ENCODE measurements at places on chromosomes 3 and 15.

- DNase-seq = no peak
Measured at GRCh38 chr15:93826790-93827189, 404.6 kb upstream of the MCTP2 start.

DNA sequence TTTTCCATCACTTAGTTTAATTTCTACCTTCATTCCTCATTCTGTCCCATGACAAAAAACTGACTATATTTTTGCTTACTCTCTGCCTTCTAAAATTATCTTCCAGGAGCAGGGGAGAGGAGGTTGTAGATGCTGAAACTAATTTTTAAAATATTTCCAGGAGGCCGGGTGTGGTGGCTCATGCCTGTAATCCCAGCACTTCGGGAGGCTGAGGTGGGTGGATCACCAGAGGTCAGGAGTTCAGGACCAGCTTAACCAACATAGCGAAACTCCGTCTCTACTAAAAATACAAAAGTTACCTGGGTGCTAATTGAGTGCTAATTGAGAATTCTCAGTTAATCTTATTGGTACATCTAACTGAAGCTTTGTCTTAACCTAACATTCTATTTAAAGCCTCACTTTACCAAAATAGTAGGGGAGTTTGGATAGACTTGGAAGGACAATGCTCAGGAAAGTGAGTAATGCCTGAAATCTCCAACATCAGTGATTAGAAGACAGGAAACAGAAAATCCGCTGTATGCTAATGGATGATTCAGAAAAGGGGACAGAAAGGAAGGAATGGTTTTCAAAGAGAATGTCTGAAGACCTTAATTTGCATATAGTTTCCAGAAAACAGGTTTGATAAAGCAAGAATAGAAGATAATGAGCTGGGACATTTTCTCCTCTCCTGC, 336.1 kb downstream of the GBE1 start:
- DNase-seq = peak; percentile 12

GRCh38 chr3:23385327-23385726, 182.2 kb downstream of the UBE2E2 start:
- DNase-seq = no peak

DNA sequence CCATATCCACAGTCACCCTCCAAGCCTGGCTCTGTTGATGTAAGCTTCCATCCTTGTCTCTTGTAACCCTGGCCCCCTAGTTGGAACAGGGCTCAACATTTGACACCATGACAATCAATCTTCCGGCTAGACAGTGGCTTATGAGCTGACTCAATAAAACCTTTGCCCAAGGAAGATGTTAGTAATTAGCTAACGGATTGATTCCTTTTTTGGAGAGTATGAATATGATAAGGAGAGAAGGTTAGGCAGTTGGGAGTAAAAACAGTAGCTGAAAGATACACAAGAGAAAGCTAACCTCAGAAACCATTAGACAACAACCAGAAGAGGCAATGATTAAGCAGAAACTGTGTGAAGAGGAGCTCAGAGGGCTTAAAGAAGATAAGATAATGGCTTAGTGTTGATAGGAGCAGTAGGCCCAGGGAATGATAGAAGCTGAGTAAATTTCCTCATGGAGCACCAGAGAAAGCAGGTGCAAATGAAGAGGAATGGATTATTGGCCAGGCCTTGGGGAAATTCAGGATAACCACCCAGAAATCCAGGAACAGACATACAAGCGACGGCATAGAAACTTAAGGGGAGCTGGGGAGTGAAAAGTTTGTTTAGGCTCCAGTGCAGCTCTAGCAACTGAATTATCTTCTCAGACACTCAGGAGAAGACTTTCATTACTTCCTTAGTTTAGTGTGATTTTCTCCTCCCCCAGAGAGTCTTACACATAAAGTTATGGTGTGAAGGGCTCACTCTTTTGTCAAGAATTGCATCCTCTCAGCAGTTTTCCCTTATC, 7.8 kb upstream of the RFX7 start:
- no peak for DNase-seq

- peak; percentile 95 for DNase-seq
Measured at GRCh38 chr3:42376344-42376798, 34.0 kb downstream of the LYZL4 start.

GRCh38 chr3:1448443-1448842, 355.6 kb downstream of the CNTN6 start:
- DNase-seq = no peak

- peak; percentile 98 for DNase-seq
Measured at GRCh38 chr3:149703466-149703865, 45.6 kb upstream of the WWTR1 start.

- peak; percentile 10 for DNase-seq
Measured at GRCh38 chr3:38457111-38458003, 3.7 kb downstream of the ACVR2B start.

GRCh38 chr15:69920221-69920620, 177.5 kb downstream of the TLE3 start:
- no peak for DNase-seq

- DNase-seq = no peak
Measured at GRCh38 chr3:190117981-190118380, 2.7 kb downstream of the P3H2 start.

DNA sequence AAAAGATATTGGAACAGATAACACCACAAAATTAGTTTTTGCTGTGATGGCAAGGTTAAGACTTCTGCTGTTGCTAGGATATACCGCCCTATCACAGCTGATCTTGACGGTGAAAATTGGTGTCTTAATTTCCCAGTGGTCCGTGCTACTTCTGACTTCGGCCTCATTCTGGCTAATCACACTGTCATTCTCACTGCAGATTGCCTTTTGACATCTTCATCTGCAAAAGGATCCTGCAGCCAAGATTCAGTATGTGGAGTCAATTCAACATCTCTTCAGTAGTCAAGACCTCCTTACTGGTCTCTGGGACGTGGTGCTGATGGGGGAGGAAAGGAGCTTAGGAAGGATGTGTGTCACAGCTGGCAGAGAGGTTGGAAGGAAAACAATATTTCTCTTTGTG, 438.6 kb downstream of the WDR72 start:
- DNase-seq = no peak

DNA sequence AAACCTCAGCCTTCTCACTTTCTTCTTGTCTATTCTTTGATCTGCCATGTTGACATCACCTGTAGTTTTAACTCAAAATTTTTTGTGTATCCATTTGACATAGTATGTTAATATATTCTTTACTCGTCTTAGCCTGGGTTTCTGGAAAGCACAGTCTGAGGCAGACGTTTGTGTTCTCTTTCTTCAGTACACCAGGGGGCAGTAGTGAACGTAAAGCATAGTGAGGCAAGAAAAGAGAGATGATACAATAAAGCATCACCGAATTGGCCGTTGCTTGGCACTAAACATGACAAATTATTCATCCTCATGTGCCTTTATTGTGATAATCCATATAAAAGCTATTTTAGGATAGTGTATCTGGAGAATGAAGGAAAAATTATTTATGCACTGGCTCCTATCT, 141.0 kb upstream of the MYRIP start:
- DNase-seq = peak; percentile 72

DNA sequence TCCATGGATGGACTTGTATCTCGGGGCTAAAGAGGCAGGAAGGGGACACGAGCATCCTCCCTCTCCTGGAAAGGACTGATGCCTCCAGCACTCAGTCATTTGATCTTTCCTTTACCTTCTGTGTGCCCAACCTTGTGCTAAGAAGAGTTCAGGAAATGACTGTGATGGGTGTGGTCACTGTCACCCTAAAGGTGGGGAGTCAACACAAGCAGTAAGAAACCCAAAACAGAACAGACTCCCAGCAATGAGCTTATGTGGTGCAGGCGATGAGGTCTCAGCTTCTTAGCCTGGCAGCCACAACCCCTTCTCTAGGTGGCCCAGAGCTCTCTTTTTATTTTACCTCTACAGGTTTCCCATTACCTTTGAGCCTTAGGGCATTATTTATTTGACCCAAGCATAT, 3.8 kb downstream of the MPI start:
- no peak for DNase-seq

DNA sequence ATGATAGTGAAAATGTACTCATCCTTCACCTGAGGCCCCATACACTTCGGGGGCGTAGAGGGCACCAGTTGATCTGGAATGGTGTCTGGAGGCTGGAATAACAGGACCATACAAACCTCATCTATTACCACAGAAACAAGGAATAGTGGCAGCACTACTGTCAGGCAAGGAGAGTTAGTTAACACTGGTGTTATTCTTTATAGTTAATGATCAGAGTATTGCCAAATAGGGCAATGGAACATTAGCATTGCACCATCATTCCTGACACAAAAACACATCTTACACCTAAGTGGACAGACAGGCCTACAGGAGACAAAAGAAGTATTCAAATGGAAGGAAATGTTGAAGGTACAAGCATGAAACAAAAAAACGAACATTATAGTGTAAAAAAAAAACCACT, 137.0 kb upstream of the UBP1 start:
- DNase-seq = no peak

- no peak for DNase-seq
Measured at GRCh38 chr15:40909662-40910630, 15.7 kb downstream of the VPS18 start.

DNA sequence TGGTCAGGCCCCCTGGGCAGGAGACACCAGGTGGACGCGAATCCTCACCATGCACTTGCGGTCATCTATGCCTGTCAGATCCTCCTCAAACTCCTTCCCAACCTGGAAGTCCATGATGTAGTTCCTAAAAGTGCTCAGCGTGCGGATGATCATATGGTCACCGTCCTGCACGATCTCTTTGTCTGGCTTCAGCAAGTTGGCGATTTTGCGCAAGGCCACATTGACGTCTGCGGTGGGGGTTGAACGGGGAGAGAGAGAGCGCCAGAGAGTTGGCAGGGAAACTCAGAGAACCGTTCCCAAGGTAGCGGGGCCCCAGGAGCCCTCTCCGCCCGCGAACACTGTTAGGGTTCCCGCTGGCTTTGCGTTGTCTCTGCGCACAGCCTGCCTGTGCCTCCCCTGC, 809 bp downstream of the RBP1 start:
- peak; percentile 53 for DNase-seq

DNA sequence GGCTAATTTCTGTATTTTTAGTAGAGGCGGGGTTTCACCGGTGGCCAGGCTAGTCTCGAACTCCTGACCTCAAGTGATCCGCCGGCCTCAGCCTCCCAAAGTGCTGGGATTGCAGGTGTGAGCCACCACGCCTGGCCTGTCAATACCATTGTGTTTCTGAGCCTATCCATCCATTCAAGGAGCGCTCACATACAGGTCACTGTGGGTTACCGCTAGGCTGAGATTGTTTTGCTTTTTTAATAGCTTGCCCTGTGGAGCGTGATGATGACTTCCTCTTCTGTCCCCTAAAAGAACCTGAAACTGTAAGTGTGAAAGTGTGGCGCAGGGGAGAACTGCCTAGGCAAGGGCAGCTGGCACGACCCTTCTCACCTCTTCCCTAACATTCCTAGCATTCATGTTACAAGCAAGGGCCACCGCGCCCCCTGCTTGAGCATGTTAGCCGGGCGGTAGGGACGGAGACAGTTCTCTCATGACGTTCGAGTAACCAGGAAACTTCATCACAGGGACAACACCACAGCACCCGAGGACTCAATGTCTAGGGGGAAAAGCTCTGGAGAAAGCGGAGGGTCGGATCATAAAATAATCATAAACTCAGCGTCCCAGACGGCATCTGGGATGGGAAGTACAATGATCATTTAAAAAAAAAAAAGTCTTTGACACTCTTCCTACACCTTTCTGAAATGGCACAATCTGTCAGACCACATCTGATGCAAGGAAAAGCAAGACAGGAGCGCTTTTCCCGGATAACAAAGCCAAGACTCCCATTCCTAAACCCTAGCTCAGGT, 790 bp downstream of the LAMP3 start:
- no peak for DNase-seq

DNA sequence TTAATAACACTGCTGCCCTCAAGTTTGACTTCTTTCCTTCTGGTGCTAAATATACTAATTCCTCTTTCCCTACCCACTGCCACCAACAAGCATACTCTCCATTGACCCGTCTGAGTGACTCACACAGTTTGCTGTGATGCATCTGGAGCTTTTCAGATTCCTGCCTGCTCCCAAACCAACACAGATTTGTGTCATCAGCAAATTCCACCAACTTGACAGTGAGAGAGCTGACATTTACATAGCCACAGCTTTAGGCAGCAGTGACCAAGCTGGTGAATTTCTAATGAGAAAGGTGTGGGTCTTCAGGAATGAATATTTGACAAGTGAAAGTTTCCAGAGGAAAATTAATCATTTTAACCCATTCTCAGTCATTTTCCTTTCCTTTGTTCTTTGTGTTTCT, 96.5 kb upstream of the PRICKLE2 start:
- DNase-seq = peak; percentile 83

- no peak for DNase-seq
Measured at GRCh38 chr3:30317561-30317960, 288.8 kb upstream of the TGFBR2 start.

DNA sequence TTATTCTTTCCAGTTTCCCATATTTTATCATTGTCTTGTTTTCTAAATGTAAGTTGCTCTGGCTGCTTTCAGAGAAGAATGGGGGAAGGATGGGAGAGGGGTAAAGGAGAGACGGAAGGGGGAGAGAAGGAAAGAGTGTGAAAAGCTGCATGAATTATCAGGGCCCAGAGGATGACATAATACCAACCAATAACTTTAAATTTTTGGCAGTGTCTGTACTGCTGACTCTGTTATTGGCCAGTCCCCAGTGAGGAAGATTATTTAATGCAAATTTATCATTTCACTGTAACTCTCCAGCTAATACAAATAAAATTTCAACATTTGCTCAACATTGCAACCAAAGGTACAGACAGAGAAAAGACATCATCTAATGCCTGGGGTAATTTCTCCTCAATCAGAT, 551.7 kb upstream of the CFAP20DC start:
- no peak for DNase-seq

DNA sequence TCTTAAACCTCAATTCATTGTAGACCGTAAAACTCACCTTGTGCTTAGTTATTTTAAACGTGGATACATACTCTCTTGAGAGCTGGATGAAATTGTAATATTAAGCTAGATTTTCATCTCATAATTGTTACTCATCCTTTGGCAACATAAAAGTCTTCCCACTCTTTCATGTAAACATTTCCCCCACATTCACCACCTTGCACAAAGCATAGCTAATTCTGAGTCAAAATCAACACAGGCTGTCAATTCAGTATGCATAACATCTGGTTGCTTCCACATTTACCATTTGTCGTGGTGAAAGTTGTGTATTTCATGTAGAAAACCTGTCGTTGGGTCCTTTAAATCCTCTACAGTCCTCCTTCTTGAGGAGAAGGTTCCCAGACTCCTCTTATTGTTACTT, 524.6 kb downstream of the OTOL1 start:
- DNase-seq = peak; percentile 22

DNA sequence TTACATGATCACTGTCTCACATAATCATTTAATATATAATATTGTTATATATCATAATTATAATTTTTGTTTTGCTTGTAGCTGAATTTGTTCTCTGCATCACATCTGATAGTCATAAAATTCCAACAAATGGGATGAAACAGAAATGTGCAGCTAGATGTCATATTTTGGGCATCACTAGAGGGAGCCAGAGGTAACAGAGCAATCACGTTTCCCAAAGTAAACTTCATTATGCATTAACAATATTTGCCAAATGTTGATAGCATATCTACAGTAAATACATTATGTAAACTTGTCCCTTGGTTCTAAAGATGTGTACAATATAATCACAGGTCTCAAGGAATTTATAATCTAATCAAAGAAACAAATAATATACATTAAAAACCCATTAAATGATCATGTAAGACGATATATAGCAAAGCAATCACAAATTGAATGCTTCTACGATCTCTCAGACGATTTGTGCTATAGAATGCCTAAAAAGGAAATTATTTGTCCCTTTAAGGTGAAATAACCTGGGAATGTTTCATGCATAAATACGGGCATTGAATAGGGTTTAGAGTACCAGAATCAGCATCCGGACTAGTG, 234.2 kb upstream of the MCTP2 start:
- DNase-seq = peak; percentile 59

- DNase-seq = no peak
Measured at GRCh38 chr15:78206326-78207109, 27.8 kb downstream of the ACSBG1 start.

All from fibroblast of mammary gland (primary cell).